Effector CD8-positive, alpha-beta T cell (primary cell): ENCODE measurements at places on chromosomes 13 and 19.

- DNase-seq: no peak
These were observed 6.6 kb upstream of the LGALS4 start for GRCh38 chr19:38819231-38819920.

DNA sequence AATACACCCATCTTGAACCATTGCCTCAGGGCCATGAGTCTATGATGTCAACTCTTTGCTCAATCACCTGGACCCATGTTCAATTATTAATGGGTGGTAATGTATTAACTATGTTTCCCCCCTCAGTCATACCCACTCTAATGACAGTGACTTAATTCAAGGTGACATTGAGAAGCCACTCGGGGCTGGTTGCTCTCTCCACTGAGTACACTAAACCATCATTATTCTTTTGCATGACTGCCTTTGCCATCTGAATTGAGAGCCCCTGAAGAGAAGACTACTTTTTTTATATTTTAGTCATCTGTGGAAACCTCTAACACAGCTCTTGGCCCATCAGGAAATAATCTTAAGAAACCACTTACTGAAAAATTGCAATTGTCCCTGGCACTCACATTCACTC is 139.2 kb upstream of the SOX21 start:
- no peak for DNase-seq

GRCh38 chr19:5021046-5021445 is 52.1 kb downstream of the KDM4B start:
- DNase-seq: no peak

- no peak for DNase-seq
These were observed 41.8 kb downstream of the SACS start for GRCh38 chr13:23391752-23392151.

GRCh38 chr19:11375143-11375948 is 880 bp downstream of the SWSAP1 start:
- DNase-seq: peak; percentile 48

GRCh38 chr19:12544401-12544876 is 6.8 kb downstream of the ZNF564 start:
- no peak for DNase-seq
